ENCODE measurements at places on chromosomes 11 and 22.

DNA sequence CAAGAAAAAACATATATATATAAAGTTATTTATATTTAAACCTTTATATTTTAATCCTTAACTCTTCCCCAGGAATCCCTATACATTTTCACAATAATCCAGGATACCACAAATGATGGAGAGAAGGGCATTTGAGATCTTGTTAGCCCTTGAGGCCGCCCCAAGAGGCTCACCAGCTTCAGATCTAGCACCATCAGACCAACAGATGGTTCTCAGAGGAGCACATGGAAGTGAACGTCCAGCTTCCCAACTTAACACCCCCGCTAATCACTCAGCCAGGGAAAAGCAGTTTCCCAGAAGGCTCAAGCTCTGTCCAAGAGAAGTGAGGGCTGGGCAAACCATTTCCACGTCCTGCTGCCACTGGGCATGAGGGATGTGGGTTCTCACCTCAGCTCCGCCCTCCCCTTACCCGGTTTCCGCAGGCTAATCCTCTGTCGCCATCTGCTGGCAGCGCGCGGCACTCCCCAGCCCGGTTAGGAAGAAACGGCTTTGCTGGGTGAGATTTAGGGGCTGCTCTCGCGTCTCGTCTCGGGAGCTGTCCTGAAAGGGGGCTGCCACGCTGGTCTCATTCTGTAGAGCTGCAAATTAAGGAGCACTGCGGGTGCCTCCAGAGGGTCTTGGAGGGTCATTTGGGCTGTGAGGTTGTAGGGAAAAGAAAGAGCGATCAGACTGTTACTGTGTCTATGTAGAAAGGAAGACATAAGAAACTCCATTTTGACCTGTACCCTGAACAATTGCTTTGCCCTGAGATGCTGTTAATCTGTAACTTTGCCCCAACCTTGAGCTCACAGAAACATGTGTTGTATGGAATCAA lies 6.8 kb upstream of the FAM111A start:
- peak; percentile 87 for DNase-seq

DNA sequence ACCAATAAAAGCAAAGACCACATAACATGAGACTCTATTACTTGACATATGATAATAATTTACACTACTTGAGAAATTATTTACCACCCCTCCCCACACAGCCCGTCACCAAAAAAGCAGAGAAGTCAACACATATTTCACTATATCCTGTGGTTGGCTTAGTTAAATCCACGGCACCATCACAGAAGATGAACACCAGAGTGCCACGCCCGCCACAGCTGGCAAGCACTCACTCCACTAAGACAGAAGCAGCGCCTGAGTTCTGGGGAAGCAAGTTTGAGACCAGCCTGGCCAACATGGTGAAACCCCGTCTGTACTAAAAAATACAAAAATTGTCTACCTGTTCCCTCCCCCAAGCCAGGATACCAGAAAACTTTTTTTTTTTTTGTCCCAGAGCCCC lies 53.1 kb downstream of the PACSIN2 start:
- DNase-seq, result no peak

- no peak for DNase-seq
These were observed 7.0 kb downstream of the MADD start for GRCh38 chr11:47276923-47277322.

- no peak for DNase-seq
These were observed 718.8 kb downstream of the CNTN5 start for GRCh38 chr11:99739464-99740089.

DNA sequence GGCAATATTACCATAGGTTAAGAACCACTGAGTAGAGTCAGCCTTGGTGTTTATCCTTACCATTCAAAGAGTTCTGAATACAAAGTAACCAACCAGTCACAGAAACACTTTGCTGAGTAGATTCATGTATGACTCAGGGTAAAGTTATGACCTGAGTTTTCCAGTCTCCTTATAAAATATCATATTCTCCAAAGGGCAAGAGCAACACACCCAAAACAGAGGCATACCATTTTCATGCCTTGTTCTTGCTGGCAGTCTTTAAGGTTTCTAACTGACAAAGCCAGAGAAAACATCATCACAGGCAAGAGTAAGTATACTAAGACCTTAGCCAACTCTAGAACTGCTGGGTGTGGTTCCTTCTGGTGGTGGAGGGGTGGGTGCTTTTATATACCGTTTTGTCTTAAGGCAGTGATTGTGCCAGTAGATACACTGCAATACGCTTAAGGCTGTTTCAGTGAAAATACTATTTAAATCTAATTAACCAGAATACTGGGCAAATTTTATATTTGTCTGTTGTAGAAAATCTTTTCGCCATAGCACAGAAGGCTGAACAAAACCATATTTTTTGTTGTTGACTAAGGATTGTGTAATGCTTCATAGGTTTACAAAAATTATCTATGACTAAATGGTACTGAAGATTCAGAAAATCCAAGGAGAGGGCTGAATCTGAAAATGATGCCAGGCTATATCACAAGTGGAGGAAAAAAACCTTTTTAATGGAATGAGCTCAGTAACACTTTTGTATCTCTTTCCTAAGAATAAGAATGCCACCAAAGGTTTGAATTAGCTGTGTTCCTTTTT lies 3.0 kb downstream of the ATL3 start:
- no peak for DNase-seq

DNA sequence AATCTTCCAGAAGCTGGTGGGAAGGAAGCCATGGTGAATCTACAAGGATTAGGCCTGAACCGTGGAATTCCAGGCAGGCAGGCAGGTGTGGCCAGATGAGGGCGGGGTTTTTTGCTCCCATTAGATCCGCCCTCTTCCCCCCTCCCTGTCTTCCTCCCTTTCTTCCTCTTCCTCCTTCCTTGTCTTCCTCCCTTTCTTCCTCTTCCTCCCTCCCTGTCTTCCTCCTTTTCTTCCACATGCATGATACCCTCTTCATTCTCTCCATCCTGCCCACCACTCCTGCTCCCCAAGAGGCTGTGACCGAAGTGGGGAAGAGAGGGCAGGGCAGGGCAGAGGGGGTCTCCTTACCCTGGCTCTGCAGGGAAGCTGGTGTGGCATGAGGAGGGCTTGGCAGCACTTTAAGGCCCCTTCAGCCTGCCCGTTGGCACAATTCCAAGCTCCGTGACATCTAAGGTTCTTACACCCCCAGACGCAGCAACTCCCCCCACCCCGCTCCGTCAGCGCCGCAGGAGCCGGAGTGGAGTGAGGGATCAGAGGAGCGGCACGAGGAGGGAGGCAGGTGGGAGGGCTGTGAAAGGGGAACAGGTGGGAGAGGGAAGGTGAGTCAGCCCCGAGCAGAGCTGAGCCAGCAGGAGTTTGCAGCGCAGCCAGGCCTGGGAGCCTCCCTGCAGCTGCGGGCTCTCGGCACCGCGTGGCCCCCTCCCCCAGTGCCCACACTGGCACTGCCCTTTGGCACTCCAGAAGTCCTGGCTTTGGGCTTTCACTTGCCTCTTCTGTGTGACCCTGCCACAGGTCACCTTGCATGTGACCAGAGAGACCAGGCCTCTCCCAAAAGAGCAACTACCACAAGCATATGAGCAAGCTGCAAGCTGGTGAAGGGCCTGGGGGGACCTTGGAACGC lies 32.1 kb downstream of the KCNJ4 start:
- DNase-seq, result no peak

DNA sequence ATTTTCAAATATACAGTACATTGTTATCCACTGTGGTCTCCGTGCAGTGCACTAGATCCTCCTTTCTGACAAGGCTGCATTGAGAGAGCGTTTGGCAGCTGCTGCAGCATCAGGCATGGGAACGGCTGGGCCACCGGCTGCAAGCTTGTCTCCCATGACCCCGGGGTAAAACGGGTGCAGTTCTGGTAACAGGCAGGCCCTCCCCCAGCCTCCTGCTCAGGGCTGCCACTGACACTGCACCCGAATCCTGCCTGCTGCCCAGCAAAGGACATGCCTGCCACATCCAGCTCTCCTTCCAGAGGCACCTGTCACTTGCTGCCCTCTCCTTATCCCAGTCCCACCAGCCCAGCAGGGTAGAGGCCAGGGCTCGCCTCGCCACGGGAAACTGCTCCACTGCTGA lies 124.5 kb upstream of the TMEM45B start:
- no peak for DNase-seq

DNA sequence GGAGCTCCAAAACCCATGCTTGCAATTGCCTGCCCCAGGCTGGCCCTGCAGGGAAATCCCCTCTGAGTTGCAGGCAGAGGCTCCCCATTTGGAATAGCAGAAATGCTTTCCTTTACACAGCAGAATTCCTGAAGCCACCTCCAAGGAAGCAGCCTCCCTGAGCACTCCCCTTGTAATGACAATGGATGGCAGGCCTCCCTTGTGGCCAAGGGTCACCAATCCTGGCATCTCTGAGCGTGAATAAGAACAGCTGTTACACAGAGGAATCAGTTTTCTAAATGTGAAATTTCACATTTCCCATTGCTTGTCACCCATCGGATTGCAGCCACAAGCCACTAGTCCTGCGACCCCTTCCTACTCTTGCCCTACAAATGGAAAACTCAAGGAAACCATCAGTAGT lies 107.6 kb downstream of the GALNT18 start:
- no peak for DNase-seq

DNA sequence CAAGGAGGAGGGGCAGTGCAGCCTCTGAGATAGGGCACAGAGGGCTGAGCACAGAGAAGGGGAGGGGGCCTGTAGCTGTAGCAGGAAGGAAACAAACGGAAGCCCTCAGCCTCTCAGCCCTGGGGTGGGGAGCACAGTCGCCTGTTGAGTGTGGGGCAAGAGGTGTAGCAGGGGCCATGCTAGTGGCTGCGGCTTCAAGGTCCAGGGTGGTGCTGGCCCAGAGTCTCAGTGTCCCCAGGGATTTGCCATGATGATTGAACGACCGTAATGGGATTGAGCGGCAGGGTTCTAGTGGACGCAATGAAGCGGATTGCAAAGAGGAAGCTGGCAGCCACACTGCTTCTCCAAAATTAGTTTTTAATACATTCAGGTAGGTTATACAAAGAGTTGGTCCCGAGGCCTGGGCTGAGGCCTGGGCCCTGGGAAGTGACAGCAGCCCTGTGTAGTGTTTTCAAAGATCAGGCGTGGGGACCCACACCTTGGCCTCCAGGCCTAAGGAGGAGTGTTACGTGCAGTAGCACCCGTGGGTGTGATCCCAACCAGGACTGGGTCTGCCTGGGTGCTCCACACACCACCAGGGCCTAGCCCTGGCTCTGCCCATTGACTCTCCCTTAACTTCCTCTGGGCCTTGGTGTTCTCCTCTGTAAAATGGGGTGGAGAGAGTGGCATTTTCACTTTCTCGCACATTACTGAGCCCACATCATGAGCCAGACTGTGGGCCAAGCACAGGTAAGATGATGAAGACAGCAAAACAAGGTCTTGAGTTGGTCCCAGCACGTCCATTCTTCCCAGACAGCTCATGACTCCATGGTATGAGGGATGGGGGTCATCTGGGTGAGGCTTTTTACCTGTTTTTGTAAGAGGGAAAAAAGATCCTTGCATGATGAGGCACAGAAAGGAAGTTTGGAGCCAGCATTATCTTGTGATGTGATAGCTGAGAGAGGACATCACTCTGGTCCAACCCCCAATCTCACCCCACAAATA lies 13.1 kb downstream of the LRRC32 start:
- DNase-seq, result no peak

DNA sequence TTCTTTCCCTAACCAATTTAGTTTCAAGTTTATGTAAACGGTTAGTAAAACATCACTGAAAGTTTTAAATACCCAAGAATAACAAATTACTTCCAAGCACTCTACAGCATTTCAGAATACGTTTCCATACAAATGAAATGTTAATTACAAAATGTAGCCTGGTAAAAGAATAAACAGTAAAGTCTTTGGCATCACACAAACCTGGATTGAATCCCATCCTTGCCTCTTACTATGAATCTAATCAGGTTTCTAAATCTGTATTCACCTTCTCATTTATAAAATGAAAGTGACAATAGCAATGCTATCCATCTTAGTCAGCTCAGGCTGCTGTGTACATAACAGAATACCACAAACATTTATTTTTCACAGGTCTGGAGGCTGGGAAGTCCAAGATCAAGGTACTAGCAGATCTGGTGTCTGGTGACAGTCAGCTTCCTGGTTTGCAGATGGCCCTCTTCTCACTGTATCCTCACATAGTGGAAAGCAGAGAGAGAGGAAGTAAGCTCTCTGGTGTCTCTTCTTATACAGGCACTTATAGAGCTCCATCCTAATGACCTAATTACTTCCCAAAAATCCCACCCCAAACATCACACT lies 19.2 kb downstream of the FAM168A start:
- DNase-seq, result no peak

DNA sequence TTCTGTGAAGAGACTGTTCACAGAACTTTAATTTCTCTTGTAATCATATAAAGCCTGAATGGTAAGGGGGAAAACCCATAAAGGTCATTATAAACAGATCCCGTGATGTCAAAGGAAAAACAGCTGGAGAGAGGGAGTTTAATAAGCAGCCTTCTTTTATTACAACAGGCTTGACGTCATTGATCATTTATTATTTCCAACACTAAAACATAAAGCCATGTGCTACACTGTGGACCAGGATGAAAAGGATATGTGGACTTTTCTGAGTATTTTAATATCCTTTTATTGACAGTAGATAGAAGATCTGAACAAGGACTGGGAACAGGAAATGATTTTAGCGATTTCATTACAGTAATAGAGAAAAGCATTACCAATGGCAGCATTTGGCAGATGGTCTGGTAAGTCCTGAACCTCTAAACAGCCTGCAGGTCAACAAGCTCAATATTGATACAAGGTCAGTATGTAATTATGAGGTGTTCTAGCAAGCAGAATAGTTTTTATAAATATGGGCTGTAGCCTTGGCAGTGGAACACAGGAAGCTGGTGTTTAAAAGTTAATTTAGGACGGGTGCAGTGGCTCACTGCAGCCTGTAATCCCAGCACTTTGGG lies 25.1 kb upstream of the TPH1 start:
- no peak for DNase-seq

GRCh38 chr22:37132773-37133172 lies 16.9 kb downstream of the IL2RB start:
- DNase-seq, result no peak

GRCh38 chr11:74739546-74740270 lies 8.5 kb upstream of the CHRDL2 start:
- DNase-seq, result peak; percentile 55

GRCh38 chr11:3916962-3917361 lies 61.5 kb downstream of the STIM1 start:
- DNase-seq, result no peak

GRCh38 chr22:29109822-29110221 lies 37.0 kb downstream of the KREMEN1 start:
- DNase-seq, result no peak

DNA sequence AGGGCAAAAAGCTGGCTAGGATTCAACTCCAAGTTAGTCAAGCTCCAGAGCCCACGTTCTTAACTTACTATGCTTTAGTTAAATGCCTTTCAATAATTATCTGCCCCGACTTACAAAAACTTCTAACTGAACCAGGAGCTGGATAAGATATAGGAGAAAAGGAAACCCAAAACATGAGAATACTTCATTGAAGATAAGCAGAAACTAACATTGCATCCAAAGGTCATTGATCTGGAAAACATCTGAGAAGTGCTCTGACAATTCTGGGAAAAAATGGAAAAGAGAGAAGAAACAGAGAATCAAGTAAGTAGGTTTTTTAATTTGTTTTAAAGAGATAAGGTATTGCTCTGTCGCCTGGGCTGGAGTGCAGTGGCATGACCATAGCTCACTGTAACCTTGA lies 27.2 kb downstream of the ACAT1 start:
- no peak for DNase-seq

- no peak for DNase-seq
These were observed 12.2 kb downstream of the CBL start for GRCh38 chr11:119218141-119218878.

Measured in CD4-positive, alpha-beta T cell treated with Interleukin-1 beta for 1 hour (primary cell).